ENCODE measurements at places on chromosomes 16 and 17. TPM values are rescaled to one million over a fixed set of nuclear protein-coding genes. Genes with fewer than 3 reads are reported as not detected.

DNA sequence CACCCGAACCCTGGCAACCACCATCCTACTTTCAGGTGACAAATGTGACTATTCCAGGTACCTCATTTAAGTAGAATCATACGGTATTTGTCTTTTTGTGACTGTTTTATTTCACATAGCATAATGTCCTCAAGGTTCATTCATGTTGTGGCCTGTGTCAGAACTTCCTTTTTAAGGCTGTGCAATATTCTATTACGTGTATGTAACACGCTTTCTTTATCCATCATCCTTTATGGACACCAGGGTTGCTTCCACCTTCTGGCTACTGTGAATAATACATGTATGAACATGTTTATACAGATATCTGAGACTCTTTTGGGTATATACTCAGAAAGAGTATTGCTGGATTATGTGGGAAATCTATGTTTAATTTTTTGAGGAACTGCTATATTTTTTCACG, 28.7 kb upstream of the RSL1D1 start:
- DNase-seq = no peak

Gene WSCD1
- 3.6 TPM for total RNA-seq

- DNase-seq = no peak
Observed at GRCh38 chr16:48950184-48950583, 331.5 kb downstream of the CBLN1 start.

- no peak for DNase-seq
Observed at GRCh38 chr17:61498042-61498994, 46.1 kb downstream of the TBX4 start.

DNA sequence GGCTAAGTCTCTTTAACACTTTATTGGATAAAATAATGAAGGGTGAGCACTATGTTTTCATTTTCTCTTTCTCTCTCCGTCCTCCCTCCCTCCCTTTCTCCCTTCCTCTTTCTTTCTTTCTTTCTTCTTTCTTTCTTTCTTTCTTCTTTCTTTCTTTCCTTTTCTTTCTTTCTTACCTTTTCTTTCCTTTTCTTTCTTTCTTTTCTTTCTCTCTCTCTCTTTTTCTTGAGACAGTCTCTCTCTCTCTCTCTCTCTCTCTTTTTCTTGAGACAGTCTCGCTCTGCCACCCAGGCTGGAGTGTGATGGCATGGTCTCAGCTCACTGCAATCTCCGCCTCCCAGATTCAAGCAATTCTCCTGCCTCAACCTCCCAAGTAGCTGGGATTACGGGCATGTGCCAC, 21.5 kb upstream of the CDR2 start:
- DNase-seq = no peak

DNA sequence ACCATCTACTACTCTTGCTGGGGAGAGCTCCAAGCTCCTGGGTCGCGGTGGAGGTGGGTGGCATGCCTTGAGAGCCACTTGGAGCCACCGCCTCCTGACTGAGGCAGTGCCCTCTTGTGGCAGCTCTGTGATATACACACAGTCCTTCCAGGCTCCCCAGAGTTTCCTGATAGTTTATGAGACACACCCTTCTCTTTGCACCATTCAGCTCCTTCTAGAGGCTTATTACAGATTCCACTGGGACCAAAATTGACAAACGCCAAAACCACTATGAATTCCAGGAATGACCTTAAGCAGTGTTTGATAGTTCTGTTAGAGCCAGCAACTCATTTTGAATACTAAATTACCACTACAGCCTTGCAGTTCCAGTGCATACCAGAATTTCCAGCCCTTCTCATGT, 170.1 kb upstream of the CDH13 start:
- peak; percentile 61 for DNase-seq

DNA sequence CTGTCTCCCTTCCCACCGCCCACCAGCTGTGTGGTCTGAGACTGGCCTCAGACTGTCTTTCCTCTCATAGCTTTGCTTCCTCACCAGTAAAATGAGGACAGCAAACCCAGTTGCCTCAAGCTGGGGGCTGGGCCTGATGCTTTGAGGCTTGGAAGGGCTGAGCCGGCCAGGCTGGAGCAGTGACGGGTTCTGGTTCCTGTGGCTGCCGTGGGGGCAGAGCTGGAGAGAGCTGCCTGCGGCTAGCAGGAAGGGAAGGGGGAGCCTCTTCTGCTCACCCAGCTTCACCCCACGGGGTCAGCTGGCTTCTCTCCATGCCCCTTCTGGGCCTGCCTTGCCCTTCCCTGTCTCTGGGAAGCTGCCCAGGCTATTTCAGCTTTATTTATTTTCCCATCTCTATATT, 23.7 kb downstream of the LASP1 start:
- DNase-seq = peak; percentile 62

GRCh38 chr16:55386534-55387296, 62.7 kb downstream of the IRX6 start:
- no peak for DNase-seq

DNA sequence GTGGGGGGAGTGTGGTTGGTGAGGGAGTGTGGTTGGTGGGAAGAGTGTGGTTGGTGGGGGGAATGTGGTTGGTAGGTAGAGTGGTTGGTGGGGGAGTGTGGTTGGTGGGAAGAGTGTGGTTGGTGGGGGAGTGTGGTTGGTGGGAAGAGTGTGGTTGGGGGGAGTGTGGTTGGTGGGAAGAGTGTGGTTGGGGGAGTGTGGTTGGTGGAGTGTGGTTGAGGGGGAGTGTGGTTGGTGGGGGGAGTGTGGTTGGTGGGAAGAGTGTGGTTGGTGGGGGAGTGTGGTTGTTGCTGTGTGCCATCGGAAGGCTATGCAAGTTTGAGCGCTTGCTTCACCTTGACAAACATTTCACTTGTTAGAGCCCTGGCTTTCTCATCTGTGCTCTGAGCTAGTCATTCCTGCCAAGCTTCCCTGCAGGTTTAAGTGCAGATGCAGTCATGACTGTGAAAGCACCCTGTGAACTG, 20.1 kb downstream of the MINK1 start:
- no peak for DNase-seq

DNA sequence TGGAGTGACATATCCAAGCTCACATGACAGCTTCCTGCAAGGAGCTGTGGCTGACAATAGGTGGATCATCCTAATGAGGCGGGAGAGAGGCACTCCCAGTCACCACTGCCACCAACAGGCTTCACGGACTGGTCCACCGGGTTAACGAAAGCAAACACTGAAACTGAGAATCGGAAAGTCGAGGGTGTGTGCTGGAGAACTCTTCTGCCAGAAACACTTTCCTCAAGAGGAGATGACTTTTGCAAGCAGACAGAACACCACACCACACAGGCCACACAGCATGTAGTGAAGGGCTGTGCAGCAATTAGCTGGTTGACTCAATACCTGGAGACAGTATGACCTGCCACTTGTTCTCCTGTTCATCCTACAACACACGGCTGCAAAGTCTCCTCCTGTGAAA, 53.0 kb upstream of the DNAJA2 start:
- DNase-seq = no peak

DNA sequence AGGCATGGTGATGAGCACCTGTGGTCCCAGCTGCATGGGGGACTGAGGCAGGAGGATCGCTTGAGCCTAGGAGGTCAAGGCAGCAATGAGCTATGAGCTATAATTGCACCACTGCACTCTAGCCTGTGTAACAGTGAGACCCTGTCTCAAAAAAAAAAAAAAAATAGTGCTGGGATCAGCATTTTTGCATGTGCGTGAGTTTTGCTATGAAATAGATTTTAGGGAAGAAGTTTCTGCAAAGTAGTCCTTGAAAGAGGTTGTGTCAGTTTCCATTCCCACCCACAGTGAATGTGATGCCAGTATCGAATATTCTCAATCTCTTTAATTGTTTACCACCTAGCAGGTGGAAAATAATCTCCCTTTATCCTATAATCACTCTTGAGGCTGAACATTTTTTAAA, 26.3 kb upstream of the ARHGAP17 start:
- no peak for DNase-seq

Gene JPH3
- total RNA-seq = 0.12 TPM

Gene MYH13
- not detected for total RNA-seq

Gene ACSM2A
- not detected for total RNA-seq

DNA sequence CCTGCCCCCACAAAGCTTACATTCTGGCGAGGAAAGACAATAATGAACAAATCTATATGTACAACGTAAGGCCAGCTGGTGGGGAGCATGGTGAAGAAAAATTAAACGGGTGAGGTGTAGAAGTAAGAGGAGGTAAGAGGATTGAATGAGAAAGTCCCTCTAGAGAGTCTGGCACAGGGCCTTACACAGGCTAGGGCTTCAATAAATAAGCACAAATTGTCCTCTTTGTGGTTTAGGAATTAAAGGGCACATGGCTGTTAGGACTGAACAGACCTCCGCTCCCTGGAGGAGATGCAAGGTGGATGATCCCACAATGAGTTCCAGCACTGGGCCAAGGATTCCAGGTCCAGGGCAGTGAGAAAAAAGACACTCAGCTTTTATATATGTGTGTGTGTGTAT, 43.1 kb upstream of the HAPSTR1 start:
- no peak for DNase-seq

Data from lower lobe of right lung (tissue), 2 donors.